ENCODE measurements at places on chromosomes 13 and 19. TPM values are rescaled to one million over a fixed set of nuclear protein-coding genes. Genes with fewer than 3 reads are reported as not detected.

TECR gene
- total RNA-seq: 41.8 TPM

MISP3 gene
- 0.72 TPM for total RNA-seq

AMER2 gene
- not detected for total RNA-seq

PNMA8B gene
- total RNA-seq: 6.3 TPM

LILRB4 gene
- not detected for total RNA-seq

ZNF556 gene
- not detected for total RNA-seq

Measured in fibroblast of the aortic adventitia (primary cell).